ENCODE measurements at places on chromosomes 16 and 17. TPM values are rescaled to one million over a fixed set of nuclear protein-coding genes. Genes with fewer than 3 reads are reported as not detected.

The AGRP gene
- total RNA-seq: not detected

DNA sequence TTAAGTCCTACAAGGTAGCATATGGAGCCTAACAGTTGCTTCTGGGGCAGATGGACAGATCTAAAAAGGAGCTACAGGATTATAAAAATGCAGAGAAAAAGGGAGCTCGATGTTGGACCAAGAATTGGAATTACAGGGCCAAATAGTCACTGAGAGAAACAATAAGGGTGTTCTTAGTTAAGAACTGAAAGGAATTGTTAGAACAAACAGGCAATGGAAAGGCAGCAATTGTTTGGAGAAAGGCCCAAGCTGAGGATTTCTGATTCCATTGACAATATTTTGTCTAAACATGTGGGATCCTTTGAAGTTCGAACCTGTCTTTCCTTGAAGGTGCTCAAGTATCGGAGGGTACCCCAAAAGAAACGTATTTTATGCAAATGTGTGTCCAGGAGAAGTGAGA, 513.6 kb upstream of the CDH8 start:
- no peak for DNase-seq

The KRTAP2-2 gene
- total RNA-seq: not detected

DNA sequence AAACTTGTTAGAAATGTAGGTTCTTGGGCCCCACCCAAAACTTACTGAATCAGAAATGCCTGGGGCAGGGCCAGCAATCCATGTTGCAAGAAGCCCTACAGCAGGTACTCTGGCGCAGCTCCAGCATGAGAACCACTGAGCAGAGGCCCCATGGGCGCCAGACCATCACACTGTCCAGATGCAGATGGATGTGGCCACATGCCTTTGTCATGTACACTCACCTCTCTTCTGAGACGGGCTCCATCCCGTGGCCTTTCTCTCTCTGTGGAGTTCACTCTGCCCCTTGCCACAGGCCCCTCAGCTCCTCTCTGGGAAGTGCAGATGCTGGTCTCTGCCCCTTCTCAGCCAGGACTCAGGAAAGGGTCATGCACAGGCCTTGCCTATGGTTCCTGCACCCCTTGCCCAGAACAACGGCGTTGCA, 2.3 kb upstream of the CCNF start:
- DNase-seq: no peak

DNA sequence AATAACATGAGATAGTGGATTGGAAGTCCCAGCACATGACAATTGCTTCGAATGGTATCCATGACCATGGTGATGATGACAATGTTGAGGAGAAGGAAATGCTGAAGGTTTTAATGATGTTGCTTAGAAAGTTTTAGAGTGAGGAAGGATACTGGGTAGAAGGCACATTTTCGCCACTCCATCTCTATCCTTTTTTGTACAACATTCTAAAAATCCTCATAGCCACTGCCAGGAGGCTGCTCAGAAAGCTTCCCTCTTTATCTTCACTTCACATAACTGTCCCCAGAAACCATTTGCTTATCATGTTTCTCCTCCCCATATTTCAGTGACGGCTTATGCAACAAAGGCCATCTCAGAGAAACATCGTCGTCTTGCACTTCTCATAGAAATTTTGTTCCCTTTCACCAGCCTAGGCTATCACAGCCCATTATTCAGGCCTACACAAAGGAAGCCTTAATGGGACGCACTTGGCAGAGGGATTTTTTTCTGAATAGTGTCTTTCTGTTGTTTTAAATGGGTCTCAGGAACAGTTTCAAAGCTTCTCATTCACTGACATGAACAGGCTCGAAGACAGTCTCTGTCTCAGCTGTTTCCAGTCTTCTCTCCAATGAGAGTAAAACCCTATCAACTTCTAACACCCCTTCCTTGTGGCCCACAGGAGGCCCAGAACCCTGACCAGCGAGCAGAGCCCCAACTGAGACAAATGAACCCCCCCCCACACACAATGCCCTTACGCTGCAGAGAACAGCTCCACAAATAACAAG, 506.7 kb downstream of the HAPSTR1 start:
- DNase-seq: no peak

GRCh38 chr16:22728167-22728836, 85.7 kb upstream of the HS3ST2 start:
- no peak for DNase-seq

The GPR142 gene
- not detected for total RNA-seq

GRCh38 chr17:36034127-36034526, 16.4 kb upstream of the CCL23 start:
- DNase-seq: no peak

All from activated naive CD4-positive, alpha-beta T cell treated with anti-CD3 and anti-CD28 coated beads, Interleukin-2, amount 50 U/mL, for 72 hours (primary cell).